Activated CD4-positive, alpha-beta T cell treated with anti-CD3 and anti-CD28 coated beads, Interleukin-2, amount 50 U/mL, for 4 hours (primary cell): ENCODE measurements at places on chromosomes 7 and 10.

- no peak for DNase-seq
Measured at GRCh38 chr10:15430969-15431771, 60.1 kb upstream of the FAM171A1 start.

GRCh38 chr7:2934984-2935740 lies 91.1 kb upstream of the GNA12 start:
- no peak for DNase-seq

DNA sequence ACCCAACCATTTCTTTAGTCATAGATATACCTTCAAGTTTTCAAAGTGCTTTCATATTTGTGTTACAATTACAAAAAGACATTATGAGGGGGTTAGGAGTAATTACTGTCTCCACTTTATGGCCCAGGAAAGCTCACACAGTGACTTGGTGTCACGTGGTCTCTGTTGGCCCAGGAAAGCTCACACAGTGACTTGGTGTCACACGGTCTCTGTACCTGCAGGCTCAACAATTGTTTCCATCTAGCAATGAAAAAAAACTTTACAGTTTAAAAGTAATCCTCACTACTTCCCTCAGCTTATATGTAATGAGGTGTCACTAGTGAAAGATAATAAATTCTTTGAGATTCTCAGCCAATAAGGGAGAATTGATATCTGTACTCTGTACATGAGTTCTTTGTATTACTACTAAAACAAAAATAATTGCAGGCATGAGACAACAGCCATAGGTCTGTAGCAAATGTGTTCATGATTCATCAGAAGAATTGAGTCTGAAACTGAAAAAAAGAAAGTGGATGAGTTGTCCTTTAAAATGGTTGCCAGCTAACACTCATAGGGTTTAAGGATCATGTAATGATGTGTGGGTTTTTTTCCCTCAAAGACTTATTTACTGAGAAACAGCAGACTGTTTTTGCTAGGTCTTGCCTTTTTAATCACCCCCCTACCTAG lies 10.9 kb downstream of the OGDH start:
- DNase-seq = no peak

DNA sequence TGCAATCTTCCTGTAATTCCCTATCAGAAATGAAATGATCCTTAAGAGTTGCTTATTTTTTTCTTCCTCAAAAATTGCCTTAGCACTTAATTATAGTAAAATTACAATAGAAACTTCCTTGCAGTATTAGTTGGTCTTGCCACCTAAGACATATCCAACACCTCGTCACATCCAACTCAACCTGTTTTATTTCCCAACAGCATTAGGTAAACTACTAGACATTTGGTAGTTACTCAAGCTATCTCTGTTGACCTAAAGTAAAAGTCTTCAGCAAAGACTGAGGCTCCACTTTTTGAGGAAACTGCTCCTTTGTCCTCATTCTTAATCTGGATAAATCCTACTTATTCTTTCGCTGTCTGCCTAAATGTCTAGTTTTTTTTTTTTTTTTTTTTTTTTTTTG lies 20.4 kb downstream of the HIBADH start:
- no peak for DNase-seq

- DNase-seq = no peak
Measured at GRCh38 chr10:129171812-129172211, 295.2 kb upstream of the MGMT start.

DNA sequence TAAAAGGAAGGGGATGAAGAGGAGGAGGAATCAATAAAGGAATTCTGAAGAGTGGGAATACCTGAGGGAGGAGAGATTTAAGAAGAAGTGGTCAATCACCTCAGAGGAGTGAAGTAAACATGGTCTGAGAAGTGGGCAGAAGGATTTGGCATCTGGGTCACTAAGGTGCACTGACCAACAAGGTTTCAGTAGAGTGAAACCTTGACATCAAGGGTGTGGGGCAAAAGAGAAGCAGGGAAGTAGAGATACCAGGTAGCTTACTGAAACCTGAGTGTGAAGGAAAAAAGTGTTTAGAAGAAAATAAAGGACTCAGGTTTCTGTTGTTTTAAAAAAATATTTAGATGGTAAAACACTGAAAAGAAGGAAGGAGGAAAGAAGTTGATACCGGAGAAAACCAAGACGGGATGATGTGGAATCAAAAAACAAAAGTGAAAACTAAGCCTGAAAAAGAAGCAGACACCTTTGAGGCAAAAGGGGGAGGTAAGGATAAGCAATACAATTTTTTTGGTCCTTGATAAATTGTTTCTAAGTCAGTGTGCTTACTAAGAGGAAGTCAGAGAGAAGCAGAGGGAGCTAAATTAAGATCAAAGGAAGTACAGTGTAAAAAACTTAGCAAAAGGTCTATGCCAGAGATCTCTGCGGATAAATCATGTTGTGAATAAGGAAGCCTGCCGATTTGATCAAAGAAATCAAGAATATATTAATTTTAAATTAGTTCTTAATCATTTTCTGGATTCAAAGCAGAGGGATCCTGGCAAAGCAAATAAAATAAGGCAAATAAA lies 137.2 kb upstream of the GPR22 start:
- DNase-seq = no peak

DNA sequence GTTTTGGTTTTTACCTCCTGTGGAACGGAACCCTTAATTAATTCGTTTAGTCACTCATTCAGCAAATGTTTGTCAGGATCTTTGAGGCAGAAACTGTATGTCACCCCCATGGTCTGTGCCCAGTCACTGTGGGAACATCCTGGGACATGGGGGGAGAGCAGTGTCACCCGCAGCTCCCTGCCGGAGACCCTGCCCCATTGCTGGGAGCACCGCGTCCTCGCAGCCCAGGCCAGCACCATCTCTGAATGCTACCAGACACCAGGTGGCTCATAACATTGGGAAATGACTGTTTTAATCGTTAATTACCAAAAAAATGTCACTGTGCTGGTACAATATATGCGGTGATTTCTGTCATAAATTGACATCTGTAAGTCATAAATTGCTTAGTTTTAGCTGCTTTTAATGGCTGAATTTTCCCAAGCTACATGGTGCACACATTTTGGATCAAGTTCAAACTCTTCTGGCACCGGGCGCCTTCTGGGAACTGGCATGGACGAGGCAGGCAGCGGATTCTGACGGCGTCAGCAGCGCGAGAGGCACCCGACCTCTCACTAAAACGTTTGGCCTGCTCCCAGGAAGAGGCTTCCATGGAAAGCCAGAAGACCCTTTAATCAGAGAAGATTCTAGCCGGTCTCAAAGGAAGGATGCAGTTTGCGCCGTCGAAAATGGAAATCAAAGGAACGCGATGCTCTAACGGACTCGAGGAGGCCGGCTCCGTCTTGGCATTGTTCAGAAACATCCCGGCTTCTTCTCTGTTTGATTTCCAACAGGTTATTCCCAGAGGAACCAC lies 184.2 kb downstream of the ADARB2 start:
- no peak for DNase-seq

DNA sequence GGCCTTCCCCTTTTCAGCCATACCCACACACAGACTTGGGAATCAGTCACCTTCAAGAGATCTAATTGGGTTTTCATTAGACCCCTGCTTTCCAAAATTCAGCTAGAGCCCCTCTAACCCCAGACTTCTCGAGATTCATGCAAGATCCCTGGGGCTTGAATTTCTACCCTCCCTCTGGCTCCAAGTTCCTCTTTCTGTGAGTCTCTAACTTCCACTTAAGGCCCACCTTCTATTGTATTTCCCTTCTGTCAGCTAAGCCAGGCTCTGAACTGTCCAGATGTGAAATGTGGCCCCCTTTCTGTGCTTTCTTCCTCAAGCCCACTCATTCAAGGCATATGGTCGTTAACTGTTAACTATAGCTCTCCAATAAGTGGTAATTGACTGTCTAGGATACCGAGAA lies 132.2 kb downstream of the ZNF365 start:
- no peak for DNase-seq

DNA sequence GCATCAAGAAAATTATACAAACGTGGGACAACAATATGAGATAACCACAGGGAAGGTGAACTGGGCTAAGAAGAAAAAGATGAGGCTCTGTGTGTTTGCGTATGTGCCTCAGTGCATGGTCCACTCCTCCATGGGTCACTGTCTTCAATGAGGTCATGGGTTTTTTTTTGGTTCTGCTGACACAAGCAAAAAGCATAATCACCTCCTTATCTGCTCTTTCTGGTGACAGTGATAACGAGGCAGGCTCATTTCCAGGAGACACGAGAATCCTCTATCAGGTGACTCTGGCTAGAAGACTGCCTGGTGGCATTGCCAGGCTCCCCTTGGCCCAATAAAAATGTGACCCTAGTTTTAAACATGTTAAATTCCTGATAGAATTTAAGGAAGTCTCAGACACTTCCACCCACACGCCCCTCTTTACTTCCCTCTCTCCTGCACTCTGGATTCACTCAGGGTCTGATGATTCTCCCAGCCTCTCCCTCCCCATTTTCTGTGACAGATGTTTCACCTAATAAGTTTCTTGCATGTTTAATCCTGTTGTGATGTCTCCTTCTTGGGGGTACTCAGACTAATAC lies 35.3 kb upstream of the CDCA7L start:
- DNase-seq = no peak

DNA sequence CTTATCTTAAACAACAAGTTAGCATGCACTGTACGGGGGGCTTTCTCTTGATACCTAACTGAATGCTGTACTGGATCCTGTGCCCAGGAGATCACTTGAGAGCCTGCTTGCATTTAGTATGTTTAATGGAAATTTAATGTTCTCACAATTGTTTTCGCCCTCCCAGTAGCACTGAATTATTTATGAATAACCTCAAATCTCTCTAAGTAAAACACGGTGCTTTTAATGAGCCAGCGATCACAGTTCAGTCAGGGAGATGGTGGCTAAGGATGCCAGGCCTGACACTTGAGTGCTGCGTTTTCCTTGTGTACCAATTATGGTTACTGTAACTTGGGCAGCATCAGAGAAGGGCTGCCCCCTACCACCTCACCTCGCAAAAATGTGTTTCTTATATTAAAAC lies 115.5 kb upstream of the ADARB2 start:
- DNase-seq = no peak
